ENCODE measurements at places on chromosomes 7 and 10. TPM values are rescaled to one million over a fixed set of nuclear protein-coding genes. Genes with fewer than 3 reads are reported as not detected.

- DNase-seq: no peak
Measured at GRCh38 chr7:8425223-8425622, 8.2 kb upstream of the NXPH1 start.

DNA sequence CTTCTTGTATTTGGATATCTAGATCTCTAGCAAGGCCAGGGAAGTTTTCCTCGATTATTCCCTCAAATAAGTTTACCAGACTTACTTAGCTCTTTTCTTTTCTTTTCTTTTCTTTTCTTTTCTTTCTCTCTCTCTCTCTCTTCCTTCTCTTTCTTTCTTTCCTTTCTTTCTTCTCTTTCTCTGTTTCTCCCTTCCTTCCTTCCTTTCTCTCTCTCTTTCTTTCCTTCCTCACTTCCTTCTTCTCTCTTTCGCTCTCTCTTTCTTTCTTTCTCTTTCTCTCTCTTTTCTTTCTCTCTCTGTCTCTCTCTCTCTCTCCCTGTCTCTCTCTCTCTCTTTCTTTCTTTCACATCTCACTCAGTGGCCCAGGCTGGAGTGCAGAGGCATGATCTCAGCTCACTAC is 37.0 kb downstream of the UPP1 start:
- DNase-seq: no peak

The ASZ1 gene
- not detected for polyA plus RNA-seq

DNA sequence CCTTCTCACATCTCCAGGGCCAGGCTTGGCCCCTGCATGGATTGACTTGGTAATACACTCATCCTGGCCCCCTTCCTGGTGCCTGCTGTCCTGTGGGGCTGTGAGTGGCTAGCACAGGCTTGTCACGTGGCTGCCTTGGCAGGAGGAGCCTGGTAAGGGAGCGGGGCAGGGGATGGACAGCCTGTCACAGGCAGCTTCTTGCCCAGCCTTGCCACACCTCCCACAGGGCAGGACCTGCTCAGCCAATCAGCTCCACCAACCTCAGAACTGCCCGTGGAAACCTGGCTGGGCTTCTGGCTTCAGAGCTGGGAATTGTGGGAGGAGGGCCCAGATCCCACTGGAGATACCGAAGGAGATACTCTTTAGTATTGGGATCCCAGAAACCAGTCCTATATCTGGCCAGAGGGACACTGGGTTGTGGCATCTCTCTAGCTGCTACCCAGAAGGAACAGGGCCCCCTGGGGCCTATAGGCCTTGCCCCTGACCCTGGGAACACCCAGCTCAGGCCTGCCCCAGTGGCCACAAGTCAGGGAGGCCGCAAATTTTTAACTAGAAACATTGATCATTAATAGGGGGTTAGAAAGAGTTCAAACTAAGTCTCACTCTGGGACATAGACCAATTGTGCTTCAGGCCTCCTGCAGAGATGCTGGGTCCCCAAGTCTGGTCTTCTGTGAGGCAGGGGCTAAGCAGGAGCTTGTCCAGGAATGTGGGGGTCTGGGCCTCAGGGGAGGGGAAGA is at the start of gene HOGA1:
Gene HOGA1, plus strand, starts transcription at position 330 of the 738 bp plus-strand sequence. Its CDS starts 315 bp downstream, at position 645.
- peak; percentile 38 for DNase-seq

DNA sequence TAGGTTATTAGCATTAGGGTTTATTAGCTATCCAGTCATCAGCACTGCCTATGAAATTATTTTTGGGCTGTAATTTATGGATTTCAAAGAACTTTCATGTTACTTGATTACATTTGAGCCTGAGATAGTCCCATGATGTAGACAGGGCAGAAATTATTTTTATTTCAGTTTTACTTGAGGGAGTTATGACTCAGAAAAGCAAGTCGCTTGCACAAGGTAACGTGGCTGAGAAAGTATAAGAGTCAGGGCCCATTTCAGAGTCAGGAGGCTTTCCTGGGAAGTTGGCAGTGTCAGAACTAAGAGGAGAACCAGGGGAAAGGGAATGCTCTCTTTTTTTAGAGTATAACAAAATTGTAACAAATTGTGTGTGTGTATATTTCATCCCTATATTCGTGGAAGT is 16.5 kb downstream of the GATA3 start:
- no peak for DNase-seq

DNA sequence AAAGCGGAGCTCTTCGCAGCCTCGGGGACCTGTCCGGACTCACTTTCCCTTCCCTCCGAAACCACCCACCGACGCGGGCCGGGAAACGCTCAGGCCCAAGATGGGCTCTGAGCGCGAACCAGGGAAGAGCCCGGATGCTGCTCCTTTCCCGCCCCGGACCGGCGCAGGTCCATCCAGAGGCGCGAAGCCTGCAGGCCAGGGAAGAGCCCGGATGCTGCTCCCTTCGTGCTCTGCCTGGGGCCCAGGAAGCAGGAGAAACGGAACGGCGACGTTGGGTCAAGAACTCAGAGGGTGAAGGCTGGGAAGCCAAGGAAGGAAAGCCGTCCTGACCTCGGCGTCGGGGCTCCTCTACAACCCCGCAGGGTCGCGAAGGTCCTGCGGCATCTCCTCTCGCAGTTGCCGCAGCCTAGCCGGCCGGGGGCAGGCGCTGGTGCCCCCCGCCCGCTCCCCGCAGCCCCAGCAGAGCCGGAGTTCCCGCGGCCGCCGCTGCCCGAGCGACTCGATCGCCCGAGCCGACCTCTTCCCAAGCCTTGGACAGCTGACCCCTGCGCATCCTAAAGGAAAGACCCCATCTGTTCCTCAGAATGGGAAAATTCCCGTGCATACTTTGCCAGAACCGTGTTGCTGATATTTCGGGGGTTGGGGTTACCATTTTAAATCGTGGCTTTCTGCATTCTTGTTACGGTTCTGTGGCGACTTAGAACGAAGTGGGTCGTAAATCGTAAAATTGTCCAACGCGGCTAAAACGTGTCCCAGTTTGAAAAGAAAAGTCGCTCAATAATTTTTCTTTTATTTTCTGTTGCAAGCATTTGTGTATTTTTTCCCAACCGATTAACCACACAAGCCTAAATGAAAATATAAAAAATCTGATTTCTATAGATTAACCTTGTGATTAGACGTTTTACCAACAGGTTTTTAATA is 7.5 kb downstream of the HOXA1 start:
- DNase-seq: no peak

GRCh38 chr7:128217030-128217805 is 23.9 kb upstream of the LEP start:
- DNase-seq: no peak

- no peak for DNase-seq
Measured at GRCh38 chr10:59753267-59753666, at the start of gene MRLN. Gene MRLN (minus strand): TSS chr10:59753455.

- no peak for DNase-seq
Measured at GRCh38 chr10:7370511-7370910, 40.3 kb downstream of the SFMBT2 start.

DNA sequence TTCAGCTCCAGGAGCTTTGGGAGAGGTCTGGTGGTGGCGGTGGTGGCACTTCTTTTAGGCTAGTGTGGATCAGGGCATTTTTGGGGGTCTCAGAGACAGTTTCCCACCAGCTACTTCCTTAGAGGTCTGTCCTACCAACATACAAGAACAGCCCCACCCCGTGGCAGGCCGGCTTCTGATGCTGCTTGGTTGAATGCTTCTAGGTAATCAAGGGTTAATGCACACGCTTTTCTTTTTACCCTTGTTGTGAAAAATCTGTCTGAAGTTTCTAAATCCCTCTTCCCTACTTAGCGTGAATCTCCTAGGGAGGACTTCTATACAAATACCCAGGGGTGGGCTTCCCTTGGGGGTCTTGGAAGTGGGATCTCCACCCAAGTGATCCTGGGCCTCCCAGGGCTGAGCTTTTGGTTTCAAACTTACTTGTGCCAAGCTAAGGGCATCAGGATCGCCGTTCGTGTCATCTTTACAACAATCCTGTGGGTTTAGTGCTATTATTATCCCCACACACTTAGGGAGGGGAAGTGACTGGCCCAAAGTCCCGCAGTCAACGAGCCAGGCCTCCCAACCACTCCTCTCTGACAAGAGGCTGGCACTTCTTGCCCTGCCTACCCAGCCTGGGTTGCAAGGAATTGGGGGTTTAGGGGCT is 1.7 kb downstream of the SH2B2 start:
- DNase-seq: no peak

Measured in renal cortex interstitium (tissue), 15 donors.